ENCODE measurements at places on chromosomes 16 and 17. TPM values are rescaled to one million over a fixed set of nuclear protein-coding genes. Genes with fewer than 3 reads are reported as not detected.

TLCD3B gene
- 119 TPM for polyA plus RNA-seq

PYY gene
- polyA plus RNA-seq, result 0.68 TPM

CACNG4 gene
- 161 TPM for polyA plus RNA-seq

PIK3R6 gene
- 4.7 TPM for polyA plus RNA-seq

TMEM98 gene
- 83.9 TPM for polyA plus RNA-seq

EIF5A gene
- polyA plus RNA-seq, result 375 TPM

ZFHX3 gene
- 11.6 TPM for polyA plus RNA-seq

MYOCD gene
- 0.23 TPM for polyA plus RNA-seq

DRC3 gene
- 24.6 TPM for polyA plus RNA-seq

ZACN gene
- 49.6 TPM for polyA plus RNA-seq

MAPT gene
- 439 TPM for polyA plus RNA-seq

GCGR gene
- polyA plus RNA-seq, result not detected

PRCD gene
- polyA plus RNA-seq, result 9.8 TPM

LLGL1 gene
- polyA plus RNA-seq, result 106 TPM

CEMP1 gene
- polyA plus RNA-seq, result 8.1 TPM

CENPX gene
- 71.9 TPM for polyA plus RNA-seq

PLCG2 gene
- 7.3 TPM for polyA plus RNA-seq

CD300E gene
- not detected for polyA plus RNA-seq

MARVELD3 gene
- 1.0 TPM for polyA plus RNA-seq

SLC13A2 gene
- polyA plus RNA-seq, result 0.10 TPM

NGFR gene
- polyA plus RNA-seq, result 43.3 TPM

MYL4 gene
- 4.2 TPM for polyA plus RNA-seq

KRTAP4-1 gene
- polyA plus RNA-seq, result not detected

RABEP1 gene
- 90.9 TPM for polyA plus RNA-seq

RGS9 gene
- polyA plus RNA-seq, result 42.4 TPM

C1QTNF8 gene
- 0.29 TPM for polyA plus RNA-seq

DOC2A gene
- polyA plus RNA-seq, result 61.6 TPM

ALDH3A1 gene
- 0.32 TPM for polyA plus RNA-seq

TEDC2 gene
- 12.1 TPM for polyA plus RNA-seq

BICDL2 gene
- polyA plus RNA-seq, result 0.39 TPM

PITPNM3 gene
- polyA plus RNA-seq, result 21.3 TPM

LITAFD gene
- not detected for polyA plus RNA-seq

FOXC2 gene
- polyA plus RNA-seq, result 31.1 TPM

MPP3 gene
- polyA plus RNA-seq, result 41.5 TPM

All from spinal cord (tissue), 10 donors.